ENCODE measurements at places on chromosomes 11 and 22.

- no peak for DNase-seq
These were observed 53.3 kb downstream of the MRTFA start for GRCh38 chr22:40583053-40583741.

GRCh38 chr11:46649180-46649738 lies 31.9 kb downstream of the ATG13 start:
- no peak for DNase-seq

DNA sequence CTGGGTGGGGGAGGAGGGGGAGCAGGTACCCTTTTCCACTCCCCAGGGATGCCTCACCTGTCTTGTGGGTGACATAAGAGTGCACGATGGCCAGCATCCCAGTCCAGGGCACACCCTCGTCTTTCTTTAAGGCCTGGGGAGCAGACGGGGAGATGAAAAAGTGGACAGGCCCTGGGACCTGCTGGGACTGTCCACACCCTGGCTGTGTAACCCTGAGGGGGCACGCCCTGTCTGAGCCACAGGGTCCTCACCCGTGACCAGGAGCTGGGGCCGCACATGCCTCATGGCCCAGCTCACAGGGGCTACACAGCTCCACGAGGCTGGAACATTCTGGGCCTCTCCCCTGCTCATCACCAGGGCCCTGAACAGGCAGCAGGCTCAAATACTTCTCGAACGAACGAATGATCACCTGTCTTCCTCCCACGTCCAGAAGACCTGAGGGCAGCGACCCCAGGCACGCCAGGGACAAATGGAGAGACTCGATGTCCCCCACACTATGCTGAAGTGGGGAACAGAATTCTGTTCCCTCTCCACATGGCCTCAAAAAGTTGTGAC lies 123.9 kb downstream of the PHF21B start:
- no peak for DNase-seq

DNA sequence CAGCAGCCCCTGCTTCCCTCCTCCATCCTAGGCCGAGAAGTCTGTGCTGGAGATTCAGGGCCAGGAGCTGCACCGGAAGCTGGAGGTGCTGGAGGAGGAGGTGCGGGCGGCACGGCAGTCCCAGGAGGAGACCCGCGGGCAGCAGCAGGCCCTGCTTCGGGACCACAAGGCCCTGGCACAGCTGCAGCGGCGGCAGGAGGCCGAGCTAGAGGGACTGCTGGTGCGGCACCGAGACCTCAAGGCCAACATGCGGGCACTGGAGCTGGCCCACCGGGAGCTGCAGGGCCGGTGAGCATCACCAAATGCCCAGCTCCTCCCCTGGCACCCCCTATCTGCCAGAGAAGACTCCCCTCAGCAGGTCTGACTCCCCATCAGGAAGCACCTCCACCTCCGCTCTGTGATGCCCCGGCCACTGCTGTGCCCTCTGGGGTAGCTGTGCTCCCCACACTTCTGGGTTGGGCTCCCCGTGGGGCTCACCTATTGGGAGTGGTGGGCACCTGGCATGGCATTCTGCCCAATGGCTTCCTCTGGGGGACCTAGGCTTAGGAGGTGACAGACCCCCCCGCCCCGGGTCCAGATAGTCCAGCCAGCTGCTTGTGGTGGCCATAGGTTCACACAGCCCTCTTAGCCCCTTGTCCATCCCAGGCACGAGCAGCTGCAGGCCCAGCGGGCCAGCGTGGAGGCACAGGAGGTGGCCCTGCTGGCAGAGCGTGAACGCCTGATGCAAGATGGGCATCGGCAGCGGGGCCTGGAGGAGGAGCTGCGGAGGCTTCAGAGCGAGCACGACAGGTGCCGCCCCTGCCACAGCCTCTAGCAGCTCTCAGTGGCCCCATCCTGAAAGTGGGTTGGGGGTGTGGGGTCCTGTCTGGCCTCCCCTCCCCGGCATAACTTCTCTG lies 6.6 kb upstream of the RPS6KA4 start:
- DNase-seq = no peak

DNA sequence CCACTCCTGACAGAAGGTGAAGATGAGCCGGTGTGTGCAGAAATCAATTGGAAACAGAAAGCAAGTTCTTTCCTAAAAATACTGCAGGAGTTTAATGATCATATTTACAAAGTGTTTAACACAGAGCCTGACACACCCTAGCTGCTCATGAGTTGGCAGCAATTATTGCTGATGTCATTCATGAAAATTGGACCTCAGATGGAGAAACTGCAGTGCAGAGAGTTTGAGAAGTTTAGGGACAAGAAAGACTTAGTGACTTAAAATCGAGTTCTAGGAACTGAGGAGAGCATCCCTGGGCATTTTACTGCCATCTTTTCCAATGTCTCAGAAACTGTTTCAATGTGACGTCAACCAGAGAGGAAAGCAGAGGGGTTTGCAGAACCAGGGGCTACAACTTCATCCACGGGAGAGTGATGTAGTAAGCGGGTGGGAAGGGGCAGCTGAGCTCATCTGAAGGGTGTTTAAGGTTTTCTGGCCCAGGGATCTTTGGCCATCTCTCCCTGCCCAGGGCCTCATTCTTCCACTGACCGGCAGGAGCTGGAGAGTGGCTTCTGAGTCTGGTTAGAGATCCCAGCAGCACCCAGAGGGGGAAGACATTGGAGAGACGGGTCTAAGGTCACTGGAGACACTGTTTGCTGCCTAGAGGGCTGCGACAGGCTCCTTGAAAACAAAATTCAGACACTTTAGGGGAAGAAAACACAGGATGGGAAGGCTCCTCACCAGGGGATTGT lies 21.1 kb upstream of the IGLL5 start:
- DNase-seq = no peak

GRCh38 chr22:49918911-49919881 lies 762 bp downstream of the CRELD2 start:
- DNase-seq = no peak

DNA sequence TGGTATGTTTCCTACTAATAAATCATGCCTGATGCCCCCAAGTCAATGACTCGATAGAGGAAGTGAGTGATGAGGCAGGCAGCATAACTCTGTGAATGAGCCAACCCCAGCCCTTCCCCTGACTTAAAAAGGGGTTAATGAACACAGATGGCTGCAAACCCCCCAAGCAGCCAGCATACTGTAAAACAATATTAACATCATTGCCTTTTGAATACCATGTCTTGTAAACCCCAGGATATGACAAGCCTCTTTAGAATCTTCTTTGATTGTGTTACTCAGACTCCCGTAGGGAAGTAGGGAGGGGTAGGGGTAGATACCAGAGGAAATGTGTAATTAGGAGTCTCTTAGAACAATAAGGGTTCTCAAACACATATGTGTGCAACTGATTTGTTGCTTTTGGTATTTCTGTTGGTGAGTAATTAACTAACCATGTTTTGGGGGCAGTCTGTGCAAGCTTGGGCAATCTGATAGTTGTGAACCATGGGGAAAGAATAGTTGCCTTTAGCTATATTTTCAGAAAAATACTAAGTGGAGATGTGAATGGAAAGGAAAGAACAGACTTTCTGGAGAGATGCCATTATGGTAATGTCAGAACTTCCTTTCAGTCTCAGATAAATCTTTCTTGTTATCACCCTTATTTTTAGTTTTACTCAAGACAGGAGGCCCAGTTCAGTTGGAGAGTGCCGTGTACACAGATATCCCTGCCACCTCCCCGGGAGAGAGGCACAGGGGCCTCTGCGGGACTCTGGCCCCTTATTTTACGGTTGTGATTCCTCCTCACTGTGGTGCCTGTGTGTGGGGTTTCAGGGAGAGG lies 701.8 kb downstream of the NTM start:
- DNase-seq = no peak

GRCh38 chr11:90468923-90469322 lies 246.1 kb upstream of the CHORDC1 start:
- DNase-seq = no peak

DNA sequence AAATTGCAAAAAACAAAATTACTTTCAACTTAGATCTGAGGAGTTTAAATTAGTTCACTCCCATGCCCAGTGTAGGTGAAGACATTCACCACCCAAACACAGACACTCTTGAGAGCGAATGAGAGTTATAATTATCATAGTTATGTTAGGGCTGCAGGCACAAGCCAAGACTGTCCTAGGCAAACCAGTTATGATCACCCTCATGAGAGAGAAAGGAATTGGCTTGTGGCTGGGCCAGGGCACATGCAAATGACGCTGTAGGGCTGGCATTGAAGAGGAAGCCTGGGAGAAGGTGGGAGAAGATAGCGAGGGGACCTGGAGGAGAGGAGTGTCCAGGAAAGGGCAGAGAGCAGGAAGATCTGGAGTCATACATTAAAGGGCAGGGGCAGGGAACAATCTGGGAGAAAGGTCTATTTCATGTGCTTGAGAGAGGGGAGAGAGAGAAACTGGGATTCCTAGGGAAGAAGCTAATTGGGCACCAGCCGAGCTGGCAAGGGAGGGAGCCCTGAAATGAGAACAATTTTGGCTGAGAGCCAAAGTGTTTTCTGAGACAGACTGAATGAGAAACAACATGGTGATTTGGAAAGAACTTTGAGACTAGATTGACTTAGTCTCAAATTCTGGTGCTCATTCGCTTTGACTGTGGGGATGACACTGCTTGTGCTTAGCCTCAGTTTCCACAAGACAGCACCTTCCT lies 279.9 kb downstream of the KIRREL3 start:
- no peak for DNase-seq

DNA sequence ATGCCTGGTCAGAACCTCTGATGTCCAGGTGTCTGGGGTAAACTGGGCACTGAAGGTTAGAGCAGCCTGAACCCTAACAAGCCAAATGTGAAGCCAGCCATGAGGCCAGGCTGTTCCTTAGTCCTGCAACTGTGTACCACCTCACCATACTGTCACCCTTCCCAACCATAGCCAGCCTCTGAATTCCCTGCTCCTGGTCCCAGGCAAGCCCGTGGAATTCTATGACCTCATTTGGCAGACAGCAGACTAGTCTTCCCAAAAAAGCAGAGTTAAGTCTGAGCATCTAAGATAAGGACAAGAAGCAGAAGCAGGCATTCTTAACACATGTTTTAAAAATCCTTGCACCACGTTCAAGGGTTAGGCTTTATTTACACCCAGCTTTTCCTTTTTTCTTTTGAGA lies 134.8 kb downstream of the C11orf58 start:
- no peak for DNase-seq

DNA sequence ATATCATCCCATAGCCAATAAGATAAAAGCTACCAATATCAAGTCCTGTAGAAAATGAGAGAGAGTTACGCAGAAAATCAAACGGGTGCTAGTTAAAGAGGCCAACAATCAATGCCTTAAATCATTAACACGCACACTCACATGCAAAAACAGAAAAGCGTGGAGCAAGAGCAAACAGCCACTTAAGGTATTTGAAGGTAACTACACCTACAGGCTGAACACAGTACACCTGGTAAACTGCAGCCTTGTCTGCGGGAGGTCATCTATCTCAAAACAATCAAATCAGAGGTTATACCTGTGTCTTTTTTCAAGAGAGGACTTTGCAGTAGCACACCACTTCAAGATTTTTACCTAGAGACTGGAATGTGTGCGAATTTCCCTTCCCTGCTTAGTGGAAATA lies 23.6 kb downstream of the SLC35F2 start:
- no peak for DNase-seq

DNA sequence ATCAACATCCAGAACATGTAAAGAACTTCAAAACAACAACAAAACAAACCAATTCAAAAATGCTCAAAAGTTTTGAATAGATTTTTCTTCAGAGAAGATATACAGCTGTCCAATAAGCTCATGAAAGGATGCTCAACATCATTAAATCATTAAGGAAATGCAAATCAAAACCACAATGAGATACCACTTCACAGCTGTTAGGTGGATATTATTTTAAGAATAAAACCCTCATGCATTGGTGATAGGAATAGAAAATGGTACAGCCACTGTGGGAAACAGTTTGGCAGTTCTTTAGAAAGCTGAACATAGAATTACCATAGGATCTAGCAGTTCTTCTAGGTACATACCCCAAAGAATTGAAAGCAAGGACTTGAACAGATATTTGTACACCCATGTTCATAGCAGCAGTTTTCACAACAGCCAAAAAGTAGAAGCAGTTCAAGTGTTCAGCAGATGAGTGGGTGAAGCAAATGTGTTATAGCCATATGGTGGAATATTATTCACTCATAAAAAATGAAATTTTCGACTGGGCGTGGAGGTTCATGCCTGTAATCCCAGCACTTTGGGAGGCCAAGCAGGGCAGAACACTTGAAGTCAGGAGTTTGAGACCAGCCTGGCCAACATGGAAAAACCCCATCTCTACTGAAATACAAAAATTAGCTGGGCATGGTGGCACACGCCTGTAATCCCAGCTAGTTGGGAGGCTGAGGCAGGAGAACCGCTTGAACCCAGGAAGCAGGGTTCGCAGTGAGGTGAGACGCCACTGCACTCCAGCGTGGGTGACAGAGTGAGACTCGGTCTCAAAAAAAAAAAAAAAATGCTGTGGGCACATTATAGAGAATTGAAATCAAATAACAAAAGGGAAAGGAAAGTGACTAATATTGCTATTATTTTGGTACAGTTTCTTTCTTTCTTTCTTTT lies 42.9 kb downstream of the CBL start:
- no peak for DNase-seq

- peak; percentile 62 for DNase-seq
These were observed at the start of gene LIPT2 for GRCh38 chr11:74492974-74493790. LIPT2 (minus strand) TSS chr11:74493724; CDS start chr11:74493703, 21 bp downstream.

GRCh38 chr22:36455571-36456463 lies 25.6 kb downstream of the TXN2 start:
- no peak for DNase-seq

GRCh38 chr11:119179983-119180382 lies 5.3 kb upstream of the NHERF4 start:
- DNase-seq = no peak

GRCh38 chr11:90722552-90723190 lies 499.8 kb upstream of the CHORDC1 start:
- DNase-seq = no peak

GRCh38 chr11:114847306-114847975 lies 169.1 kb downstream of the NXPE2 start:
- no peak for DNase-seq
